ENCODE measurements at places on chromosomes 12 and 14. TPM values are rescaled to one million over a fixed set of nuclear protein-coding genes. Genes with fewer than 3 reads are reported as not detected.
A peak's percentile ranks its signal among the peaks of the same experiment; 100 is the strongest.

IL26 gene
- total RNA-seq, result not detected

PZP gene
- 2.0 TPM for total RNA-seq

TEX52 gene
- total RNA-seq, result not detected

NOVA1 gene
- 1.7 TPM for total RNA-seq

EML1 gene
- 37.7 TPM for total RNA-seq

PYGL gene
- 65.1 TPM for total RNA-seq

EFS gene
- 4.1 TPM for total RNA-seq

COX8C gene
- total RNA-seq, result not detected

- DNase-seq, result no peak
Measured at GRCh38 chr12:31005256-31005943, 68.3 kb upstream of the DDX11 start.

DNA sequence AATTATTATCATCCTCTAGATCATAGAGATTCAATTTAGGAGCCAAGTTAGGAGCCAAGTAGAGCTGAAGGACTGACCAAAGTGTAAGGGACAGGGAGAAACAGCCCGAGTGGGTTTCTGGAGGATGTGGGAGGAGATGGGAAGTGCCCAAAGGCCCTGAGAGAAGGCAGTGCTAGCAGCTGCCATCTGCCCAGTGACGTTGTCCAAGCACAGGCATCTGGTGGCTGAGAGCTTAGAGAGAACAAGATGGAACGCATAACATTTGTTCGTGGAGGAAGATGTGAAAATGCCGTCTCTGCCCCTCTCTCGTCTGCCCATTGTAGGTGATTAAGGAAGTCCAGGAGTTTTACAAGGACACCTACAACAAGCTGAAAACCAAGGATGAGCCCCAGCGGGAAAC, 34.7 kb downstream of the CD9 start:
- no peak for DNase-seq

DNA sequence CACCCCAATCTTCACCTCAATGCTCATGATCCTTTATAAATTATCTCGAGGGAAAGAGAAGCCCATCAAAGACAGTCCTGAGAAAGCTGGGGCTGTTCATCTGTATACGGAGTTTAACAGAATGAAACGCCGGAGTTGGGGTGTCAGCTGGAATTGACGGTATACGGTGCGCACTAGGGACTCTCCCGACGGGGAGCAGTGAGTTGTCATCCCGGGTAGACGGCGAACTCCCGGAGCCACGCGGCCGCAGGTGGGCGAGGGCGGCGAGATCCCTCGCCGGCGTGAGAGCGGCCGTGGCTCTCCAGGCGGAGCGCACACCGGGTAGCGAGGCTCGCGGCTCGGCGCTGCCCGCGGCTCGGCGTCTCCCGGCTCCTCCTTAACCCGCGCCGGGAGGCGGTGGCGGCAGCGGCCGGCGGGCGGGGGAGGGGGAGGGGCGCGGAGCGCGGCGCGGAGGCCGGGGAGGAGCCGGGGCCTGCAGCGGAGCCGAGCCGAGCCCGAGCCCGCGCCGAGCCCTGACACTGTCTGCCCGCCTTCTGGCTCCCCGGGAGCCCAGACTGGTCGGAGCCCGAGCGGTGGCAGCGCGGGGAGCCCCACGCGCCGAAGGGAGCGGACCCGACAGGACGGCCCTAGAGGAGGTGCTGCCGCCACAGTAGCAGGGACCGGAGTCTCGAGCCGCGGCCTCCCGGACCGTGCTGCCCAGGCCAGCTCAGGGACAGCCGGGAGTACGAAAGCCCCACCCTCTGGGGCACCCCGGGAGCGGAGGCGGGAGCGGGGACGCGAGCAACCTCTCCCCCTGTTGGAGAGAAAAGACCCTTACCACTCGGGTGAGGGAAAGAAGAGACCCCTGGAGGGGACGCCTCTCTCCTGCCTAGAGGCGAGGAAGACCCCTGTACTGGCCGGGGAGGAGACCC, at the start of gene FOXJ2:
Gene FOXJ2, plus strand, starts transcription at position 475 of the 911 bp plus-strand sequence. CDS start 7,117 bp downstream, outside the sequence.
- DNase-seq, result peak; percentile 98

- DNase-seq, result no peak
Measured at GRCh38 chr12:88634008-88634407, 53.7 kb upstream of the KITLG start.

DNA sequence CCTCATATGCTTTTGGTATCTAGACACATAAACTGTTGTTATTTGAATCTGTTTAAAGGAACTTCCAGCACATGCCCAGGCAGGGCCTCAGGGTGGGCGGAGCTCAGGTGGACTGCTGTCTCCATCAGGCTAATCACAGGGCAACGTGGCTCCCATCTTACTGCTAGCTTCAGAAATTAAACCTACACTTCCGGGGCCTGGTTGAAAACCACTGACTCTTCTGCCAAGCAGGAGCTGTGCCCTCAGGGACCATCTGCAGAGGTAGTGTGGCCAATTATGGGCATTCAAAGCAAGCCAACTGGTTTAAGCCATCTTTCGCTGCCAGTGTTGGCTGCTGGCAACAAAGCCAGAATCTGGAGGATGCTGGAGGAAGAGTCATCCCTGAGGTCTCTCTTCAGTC, 97.5 kb downstream of the TMX1 start:
- no peak for DNase-seq

GRCh38 chr14:22540811-22541360, 48.1 kb downstream of the DAD1 start:
- DNase-seq, result no peak

GRCh38 chr12:55676707-55677106, 31.0 kb downstream of the ITGA7 start:
- no peak for DNase-seq

GRCh38 chr12:122097927-122098756, 19.6 kb downstream of the MLXIP start:
- peak; percentile 84 for DNase-seq

DNA sequence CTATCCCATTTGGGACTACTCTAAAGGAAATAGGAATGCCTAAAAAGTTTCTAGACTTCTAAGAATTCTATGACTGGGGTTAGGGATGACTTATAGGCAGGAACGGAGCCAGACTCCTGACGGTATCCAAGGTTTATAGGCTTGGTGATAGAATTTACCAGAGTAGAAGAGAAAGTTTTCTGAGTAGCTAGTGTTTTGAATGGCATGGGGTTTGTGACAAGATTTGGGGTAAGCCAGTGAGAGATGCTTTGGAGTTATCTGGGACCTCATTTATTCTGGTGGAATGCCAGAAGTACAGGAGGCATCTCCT, 444.6 kb downstream of the RAD51B start:
- no peak for DNase-seq

GRCh38 chr14:61475316-61475715, 153.9 kb downstream of the PRKCH start:
- DNase-seq, result no peak

- peak; percentile 32 for DNase-seq
Measured at GRCh38 chr12:2507814-2508213, 287.0 kb upstream of the FKBP4 start.

All from upper lobe of left lung (tissue), 6 donors.